ENCODE measurements at places on chromosomes 3 and 15.
A peak's percentile ranks its signal among the peaks of the same experiment; 100 is the strongest.

DNA sequence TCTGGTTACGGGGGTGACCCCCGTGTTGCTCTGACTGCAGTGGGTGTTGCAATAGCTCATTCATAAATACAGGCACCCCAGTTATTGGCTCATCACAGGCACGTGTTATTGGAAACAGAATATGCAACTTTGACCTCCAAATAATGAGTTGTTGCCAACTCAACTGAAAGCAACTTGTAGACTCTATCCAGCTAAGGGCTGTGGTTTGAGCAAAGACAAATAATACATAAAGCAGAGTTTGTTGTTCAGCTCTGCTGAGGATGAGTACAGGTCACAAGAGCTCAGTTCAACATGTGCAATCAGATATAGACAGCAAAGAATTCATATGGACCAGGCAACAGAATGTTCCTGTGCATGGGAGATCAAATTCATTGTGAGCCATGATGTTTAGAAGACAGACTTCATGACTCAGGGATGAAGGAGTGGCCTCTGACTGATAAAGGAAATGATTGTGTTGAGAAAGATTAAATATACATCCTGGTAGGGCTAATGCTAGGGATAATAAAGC lies 87.6 kb upstream of the LRIG1 start:
- peak; percentile 86 for DNase-seq

GRCh38 chr15:65839354-65839901 lies 29.9 kb upstream of the RAB11A start:
- DNase-seq, result no peak

DNA sequence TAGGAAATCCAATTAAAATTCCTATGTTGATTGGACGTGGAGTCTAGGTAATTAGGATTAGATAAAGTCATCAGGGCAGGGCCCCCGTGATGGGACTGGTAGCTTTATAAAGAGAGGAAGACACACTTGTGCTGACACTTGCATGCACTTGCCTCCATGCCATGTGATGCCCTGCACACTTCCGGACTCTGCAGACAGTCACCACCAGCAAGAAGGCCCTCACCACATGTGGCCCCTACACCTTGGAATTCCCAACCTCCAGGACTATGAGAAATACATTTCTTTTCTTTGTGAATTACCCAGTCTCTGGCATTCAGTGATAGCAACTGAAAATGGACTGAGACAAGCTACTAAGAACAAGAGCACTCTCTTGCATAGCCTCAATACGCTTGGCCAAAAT lies 90.6 kb downstream of the CRYGS start:
- no peak for DNase-seq

DNA sequence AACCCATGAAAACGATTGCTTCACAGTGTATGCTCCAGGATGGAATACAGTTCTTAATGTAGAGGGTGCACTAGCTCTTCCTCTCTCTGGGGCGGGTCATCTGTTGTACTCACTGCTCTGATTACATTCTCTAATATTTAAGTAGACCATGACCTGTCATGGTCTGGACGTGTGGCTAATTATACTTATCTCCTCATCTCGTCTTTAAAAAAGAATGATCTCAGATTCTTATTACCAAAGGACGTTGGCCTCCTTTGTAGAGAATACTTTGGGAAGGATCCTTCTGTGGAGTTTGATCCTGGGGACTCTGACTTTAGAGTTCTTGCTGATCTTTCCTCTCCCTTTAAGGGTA lies 48.4 kb upstream of the TRAK1 start:
- DNase-seq, result no peak

DNA sequence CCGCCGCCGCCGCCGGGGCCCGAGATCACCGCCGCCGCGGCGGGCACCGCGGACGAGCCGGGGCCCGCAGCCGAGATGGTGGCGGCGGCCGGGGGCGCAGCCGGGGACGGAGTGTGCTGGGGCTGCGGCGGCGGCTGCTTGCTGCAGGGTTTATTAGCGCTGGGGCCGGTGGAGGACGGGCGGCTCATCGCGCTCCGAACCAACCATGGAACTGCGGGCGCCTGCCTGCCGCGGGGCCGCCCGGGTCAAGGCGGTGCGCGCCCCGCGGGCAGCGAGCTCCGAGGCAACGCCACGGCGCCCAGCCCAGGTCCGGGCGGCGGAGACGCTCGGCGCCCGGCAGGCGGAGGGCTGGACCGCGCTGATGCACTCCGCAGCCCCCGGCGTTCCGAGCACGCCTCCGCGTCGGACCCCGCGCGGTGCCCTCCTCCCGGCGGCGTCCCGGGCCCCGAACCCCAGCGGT lies 277 bp downstream of the SIAH2 start:
- no peak for DNase-seq

- DNase-seq, result no peak
Observed at GRCh38 chr3:69785769-69786320, 46.6 kb downstream of the MITF start.

DNA sequence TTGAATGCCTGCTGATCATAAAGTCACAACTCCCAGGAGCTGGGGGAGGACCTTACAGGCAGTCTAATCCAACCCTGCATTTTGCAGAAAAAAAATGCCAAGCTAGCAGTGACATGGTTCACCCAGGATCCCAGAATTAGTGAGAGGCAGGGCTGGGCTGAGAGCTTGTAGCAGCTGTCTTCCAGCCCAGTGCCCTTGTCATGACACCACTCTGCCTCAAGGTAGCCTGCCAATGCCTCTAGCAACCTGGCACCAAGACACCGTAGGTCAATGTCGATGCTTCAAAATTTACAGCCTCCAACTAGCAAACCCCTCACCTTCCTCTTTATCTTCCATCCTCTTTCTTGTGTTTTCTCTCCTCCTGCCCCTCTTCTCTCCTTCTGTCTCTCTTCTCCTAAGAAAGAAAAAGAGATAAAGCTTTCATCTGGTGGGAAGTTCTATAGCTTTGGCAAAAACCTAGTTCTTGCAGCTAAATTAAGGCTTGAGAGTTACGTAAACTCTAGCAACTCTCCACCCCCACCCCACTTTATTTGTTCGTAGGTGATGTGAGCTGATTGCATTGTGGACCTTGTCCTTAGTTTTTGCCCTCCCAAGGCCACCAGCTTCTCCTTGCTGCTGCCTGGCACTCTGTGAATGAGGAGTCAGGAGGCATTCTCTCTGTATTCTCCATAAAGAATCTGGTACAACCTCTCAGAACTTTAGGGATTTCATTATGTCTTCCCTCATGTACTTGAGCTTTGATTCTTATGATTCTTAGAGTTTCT lies 18.3 kb upstream of the BFSP2 start:
- DNase-seq, result no peak

GRCh38 chr15:90142216-90143165 lies 40.2 kb upstream of the IDH2 start:
- DNase-seq, result no peak

DNA sequence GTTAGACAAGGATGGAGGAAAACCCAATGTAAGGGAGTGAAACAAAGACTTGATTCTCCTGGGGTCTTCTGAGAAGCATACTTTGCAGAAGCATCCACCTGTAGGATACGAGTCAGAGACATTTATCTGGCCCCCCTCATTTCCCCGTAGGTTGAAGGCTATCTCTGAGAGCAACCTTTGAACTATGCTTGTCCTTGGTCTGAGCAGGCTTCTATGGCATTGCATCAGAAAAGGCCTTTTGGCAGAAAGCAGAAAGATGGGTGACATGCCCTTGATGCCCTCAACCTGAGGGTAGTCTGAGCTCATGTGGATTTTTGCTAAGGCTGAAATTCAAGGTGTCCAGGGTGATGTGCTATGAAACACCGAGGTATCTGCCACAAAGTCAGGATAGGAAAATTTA lies 131.6 kb upstream of the SGO1 start:
- DNase-seq, result no peak

DNA sequence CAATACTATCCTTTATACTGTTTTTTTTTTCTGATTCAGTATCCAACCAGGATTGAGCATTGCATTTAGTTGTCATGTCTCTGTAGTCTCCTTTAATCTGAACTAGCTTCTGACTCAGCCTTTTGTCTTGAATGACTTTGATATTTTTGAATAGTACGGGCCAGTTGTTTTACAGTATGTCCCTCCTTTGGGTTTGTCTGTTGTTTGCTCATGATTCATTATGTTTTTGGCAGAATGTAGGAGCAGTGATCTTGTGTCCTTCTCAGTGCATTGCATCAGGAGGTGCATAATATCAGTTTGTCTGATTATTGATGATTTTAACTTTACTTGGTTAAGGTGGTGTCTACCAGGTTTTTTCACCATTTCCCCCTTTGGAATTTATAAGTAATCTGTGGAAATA lies 20.5 kb downstream of the EXOG start:
- DNase-seq, result no peak

- peak; percentile 86 for DNase-seq
Observed at GRCh38 chr3:178785961-178786360, 249.7 kb downstream of the KCNMB2 start.

- DNase-seq, result peak; percentile 34
Observed at GRCh38 chr15:87619161-87619960, 637.2 kb downstream of the NTRK3 start.

GRCh38 chr15:43492266-43492665 lies 690 bp downstream of the TP53BP1 start:
- DNase-seq, result no peak

DNA sequence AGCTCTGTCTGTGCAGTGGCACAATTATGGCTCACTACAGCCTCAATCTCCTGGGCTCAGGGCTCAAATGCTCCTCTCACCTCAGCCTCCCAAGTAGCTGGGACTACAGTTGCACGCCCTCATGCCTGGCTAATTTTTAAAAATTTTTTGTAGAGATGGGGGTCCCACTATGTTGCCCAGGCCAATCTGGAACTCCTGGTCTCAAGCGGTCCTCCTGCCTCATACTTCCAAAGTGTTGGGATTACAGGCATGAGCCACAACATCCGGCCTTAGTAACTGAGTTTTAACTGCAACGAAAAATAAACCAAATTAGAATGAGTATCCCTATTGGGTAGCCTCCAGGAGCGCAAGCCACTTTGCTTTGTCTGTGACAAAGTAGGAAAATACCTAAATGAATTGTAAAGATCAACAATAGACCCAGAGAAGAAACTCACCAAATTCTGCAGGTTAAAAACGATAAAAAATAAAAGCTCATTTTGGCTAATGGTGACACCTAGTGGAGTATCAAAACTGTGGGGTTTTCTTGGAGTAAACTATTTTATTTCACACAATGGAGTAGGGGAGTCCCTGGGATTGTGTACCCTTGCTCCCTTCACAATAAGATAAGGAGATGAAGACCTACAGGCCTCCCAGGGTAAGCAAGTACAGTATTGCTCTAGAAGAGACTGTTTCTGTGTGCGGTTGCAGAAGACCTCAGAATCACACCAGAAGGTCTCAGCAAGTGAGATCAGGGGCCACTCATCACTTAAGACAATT lies 21.0 kb upstream of the CA12 start:
- peak; percentile 38 for DNase-seq

DNA sequence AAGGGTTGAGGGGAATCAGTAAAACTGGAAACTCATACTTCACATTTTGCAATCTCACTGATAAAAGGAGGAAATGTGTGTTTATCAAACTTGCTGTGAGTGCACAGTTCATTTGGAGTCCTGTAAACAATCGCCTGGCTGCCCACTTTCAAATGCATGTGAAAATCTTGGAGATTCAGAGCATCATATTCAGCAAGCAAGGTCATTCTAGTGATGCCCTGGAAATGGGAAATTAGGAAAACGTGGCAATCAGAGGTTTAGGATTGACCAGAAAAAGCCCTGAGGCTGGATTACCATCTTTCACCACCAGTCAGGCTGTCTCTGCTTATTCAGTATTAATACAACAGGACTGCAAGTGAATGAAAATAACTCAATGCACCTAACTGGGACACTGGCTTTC lies 23.9 kb downstream of the DPH6 start:
- no peak for DNase-seq

DNA sequence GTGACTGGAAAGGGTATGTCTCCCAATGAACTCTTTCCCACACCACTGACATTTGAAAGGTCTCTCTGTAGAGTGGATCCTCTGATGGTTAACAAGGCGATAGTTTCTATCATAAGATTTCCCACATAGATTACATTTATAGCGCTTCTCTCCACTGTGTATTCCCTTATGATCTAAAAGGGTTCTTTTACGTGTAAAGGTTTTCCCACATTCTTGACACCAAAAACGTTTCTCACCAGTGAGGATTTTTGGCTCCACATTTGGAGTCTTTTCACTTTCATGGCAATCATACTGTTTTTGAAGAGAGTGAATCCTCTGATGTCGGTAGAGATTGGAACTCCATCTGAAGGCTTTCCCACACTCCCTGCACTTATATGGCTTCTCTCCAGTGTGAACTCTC lies 30.5 kb downstream of the ZNF445 start:
- DNase-seq, result no peak

GRCh38 chr3:197007296-197007940 lies 22.2 kb downstream of the MELTF start:
- no peak for DNase-seq

GRCh38 chr3:169869484-169870220 lies at the start of gene LRRC31:
TSS of gene LRRC31 (minus strand) at chr3:169869935. CDS start at chr3:169869807, 128 bp downstream.
- no peak for DNase-seq

DNA sequence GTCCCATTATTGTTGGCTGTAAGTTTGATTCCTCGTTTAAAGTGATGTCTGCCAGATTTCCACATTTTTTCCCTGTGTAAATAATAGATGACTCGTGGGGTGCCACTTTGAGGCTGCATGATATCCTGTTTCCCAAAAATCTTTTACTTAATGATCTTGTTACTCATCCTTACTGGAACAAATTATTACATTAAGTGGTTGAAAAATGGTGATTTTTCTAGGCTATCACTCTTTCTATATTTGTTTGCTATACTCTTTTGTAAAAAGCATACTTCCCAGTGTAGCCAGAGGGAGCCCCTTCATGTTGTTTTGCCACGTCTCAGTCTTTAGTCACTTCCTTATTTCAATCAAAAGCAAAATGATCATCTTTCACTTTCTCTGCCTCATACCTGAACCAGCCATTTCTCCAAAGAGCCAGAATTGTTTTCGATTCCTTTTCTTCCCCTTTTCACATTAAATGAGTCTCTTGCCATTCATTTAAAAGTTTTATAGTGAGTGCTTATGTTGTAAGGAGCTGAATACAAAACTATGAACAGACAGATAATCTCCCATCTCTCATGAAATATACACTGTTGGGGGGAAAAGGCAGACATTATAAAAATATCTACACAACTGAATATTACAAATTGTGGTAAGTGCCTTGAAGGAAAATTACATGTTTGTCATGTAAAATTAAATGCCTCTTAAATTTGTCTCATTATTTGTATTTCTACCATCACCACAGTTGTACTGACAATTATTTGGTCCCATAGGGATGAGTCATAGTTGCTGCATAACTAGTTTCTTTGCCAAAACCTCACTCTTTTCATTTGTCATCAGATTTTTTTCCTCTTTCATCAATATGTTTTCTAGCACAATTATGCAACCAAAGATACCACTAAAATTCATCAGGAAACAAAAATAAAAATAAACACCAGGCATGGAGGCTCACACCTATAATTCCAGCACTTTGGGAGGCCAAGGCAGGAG lies 41.5 kb downstream of the ADGRG7 start:
- DNase-seq, result no peak

GRCh38 chr3:192933779-192934460 lies 16.3 kb upstream of the MB21D2 start:
- peak; percentile 11 for DNase-seq

- DNase-seq, result no peak
Observed at GRCh38 chr15:99148851-99149276, 44.0 kb downstream of the SYNM start.

DNA sequence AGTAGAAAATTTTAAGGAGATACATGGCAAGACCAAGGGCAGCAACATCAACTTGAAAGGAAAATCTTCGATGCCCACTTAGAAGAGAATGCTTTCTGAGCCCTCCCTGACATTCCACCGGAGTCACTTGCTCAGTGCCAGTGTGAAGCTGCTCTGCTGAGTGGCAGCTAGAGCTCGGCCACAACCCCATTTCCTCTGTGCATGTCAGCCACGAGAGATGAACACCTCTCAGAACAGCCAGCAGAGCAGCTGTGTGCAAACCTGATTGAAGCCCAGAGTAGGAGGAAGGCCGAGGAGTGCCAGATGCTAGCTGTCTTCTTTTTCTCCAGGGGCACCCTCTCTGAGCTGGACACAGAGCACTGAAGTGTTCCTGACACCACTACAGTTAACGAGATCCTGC lies 12.2 kb downstream of the TARS3 start:
- no peak for DNase-seq
